ENCODE measurements at places on chromosomes 16 and 17. TPM values are rescaled to one million over a fixed set of nuclear protein-coding genes. Genes with fewer than 3 reads are reported as not detected.

DNA sequence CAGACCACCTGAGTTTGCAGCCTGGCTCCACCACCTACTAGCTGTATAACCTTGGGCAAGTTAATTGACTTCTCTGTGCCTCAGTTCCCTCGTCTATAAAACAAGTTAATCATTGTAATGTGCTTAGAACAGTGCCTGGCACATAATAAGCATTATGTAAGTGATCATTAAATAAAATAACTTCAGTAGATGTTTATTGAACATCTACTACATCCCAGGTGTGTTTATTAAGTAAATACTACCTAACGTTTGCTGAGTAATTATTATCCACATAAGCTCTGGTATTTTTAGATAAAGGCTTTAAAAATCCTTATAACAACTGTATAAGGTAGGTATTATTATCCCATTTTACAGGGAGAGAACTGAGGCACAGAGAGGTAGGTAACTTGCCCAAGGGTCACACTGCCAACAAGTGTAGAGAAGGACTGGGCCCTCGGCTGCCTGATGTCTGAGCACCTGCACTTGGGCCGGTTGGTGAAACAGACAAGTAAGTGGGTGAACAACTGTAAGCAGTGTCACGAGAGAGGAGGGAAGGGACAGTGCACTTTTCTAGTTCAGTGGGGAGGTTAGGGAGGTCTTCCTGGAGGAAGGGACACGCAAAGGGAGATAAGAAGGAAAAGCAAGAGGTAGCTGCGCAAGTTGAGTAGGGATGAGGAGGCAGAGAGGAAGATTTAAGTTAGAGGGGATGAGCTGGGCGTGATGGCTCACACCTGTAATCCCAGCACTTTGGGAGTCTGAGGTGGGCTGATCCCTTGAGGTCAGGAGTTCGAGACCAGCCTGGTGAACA lies 4.6 kb downstream of the TNS4 start:
- DNase-seq = no peak

- DNase-seq = peak; percentile 63
Observed at GRCh38 chr17:48023400-48024148, 14.0 kb downstream of the COPZ2 start.

DNA sequence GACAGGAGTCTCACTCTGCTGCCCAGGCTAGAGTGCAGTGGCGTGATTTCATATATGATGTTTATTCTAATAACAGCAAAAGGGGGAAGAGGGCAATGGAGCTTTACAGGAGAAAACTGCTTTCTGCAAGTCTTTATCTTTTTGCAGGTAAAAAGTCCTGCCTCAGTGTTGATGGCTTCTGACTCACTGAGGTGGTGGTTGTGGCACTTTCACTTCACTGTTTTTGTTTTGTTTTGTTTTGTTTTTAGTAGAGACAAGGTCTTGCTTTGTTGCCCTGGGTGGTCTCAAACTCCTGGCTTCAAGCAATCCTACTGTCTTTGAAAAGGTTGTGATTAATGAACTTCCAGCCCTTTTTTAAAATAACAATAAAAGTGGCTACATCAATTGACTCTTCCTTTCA lies 68.0 kb upstream of the TBC1D3K start:
- no peak for DNase-seq

- peak; percentile 80 for DNase-seq
Observed at GRCh38 chr17:28227316-28228108, 91.5 kb upstream of the TMEM97 start.

DNA sequence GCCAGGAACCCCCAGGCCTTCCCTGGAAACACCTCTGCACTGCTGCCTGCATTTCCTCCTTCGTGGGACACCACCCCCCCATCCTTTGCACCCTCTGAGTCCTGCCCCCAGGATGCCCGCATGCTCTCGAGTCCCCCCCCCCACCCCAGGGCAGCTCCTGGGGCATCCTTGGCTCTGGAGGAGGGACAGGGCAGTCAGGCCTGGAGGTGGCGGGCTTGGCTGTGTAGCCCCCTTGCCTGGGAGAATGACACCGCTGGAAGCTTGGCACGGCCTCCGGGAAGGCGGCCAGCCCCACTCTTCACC lies 98.9 kb upstream of the GSE1 start:
- DNase-seq = no peak

DNA sequence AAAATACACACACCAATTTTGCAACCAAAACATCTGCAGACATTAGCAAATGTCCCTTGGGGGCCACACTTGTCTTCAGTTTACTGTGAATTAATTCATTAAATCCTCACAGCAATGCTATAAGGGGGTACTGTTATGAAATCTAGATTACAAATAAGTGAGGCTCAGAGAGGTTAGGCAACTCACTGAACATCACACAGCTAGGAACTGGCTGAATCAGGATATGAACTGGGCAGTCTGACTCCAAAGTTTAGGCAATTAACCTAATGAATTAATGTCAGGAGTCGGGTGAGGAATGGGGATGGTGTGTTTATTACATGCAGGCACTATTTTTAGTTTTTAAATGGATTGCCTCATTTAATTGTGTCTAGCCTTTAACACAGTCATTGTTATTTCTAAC lies 305.7 kb upstream of the XYLT1 start:
- DNase-seq = no peak

DNA sequence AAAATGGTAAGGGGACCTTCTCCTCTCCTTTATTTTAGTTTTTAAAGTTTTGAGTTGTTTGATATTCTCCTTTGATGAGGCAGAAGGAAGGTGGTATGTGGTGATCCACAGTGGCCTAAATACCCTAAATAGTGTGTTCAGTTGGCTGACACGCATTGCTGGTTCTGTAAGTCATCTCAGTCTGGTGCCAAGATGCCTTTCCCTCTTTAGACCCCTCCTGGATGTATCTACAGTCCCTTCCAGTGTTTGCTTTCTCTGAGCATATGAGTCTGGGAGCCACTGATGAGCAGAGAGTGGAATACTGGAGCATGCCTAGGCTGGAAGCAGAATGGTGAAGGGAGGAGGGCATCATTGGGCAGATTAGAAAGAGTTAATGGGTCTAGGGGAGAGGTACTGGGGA lies 64.5 kb downstream of the NEUROD2 start:
- no peak for DNase-seq

- DNase-seq = no peak
Observed at GRCh38 chr17:39813631-39814030, 50.5 kb downstream of the IKZF3 start.

GRCh38 chr17:55416470-55417052 lies 5.1 kb downstream of the MMD start:
- no peak for DNase-seq

GRCh38 chr17:65892912-65893377 lies 299.0 kb downstream of the CEP112 start:
- DNase-seq = no peak

The NHLRC4 gene
- 0.51 TPM for total RNA-seq

The C1QTNF1 gene
- total RNA-seq = 0.67 TPM

The SNX20 gene
- total RNA-seq = not detected

The CES4A gene
- total RNA-seq = 4.6 TPM
